ENCODE measurements at places on chromosomes 11 and 22. TPM values are rescaled to one million over a fixed set of nuclear protein-coding genes. Genes with fewer than 3 reads are reported as not detected.

The PGA5 gene
- not detected for total RNA-seq

The NNMT gene
- total RNA-seq = 919 TPM

The ARHGAP42 gene
- total RNA-seq = 26.7 TPM

The GGT5 gene
- 0.23 TPM for total RNA-seq

The LAMTOR1 gene
- 62.6 TPM for total RNA-seq

The TNNI2 gene
- total RNA-seq = not detected

The HSCB gene
- 9.4 TPM for total RNA-seq

The MMP8 gene
- 1.5 TPM for total RNA-seq

The RASSF7 gene
- total RNA-seq = 7.1 TPM

The RANGAP1 gene
- total RNA-seq = 24.9 TPM

The SCN4B gene
- 0.09 TPM for total RNA-seq

The KRTAP5-2 gene
- not detected for total RNA-seq

The GLB1L3 gene
- total RNA-seq = not detected

The GLB1L2 gene
- 0.32 TPM for total RNA-seq

The IGSF9B gene
- total RNA-seq = under 0.01 TPM

The MRGPRX3 gene
- not detected for total RNA-seq

The SMTNL1 gene
- total RNA-seq = not detected

The SSRP1 gene
- total RNA-seq = 85.6 TPM

The LUZP2 gene
- 8.0 TPM for total RNA-seq

The TMPRSS4 gene
- not detected for total RNA-seq

The PRR33 gene
- total RNA-seq = not detected

The ALX4 gene
- not detected for total RNA-seq

The GALNT18 gene
- 51.7 TPM for total RNA-seq

The ARAP1 gene
- 154 TPM for total RNA-seq

The EHF gene
- total RNA-seq = 16.0 TPM
